ENCODE measurements at places on chromosomes 7 and 10.

GRCh38 chr10:100879741-100880360 lies 32.9 kb upstream of the SLF2 start:
- DNase-seq: no peak

DNA sequence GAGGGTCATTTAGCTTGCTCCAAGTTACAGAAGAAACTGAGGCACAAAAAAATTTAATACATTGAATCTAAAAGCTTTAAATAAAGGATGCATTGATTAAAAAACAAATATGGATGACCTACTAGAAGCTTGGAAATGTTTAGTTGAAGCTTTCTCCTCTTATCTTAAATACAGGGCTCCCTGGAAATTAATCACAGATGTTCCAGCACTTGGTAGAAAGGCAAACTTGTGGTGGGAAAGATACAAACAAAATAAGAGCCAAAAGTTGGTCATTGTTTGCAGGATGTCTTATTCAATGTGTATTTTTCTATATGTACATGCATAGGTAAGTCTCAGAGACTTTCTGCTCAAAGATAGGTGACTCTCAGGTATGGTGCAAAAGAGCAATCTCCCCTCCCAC lies 40.7 kb upstream of the LYZL1 start:
- DNase-seq: no peak

DNA sequence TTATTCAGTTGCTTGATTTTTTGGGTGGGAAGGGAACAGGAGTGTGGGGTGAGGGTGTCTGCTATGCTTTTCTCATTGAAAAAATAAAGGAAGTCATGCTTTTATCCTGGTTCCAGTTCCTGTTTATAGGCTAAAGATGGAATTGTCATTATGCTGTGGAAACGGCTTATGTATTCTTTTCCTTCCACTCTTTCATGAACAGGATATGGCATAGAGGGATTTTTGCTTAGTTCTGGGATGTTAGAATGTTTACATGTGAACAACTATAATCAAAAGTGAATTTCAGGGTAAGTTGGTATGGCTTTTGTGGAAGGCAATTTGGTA lies 35.9 kb upstream of the PTPN12 start:
- no peak for DNase-seq

GRCh38 chr7:114519240-114519639 lies 104.6 kb downstream of the FOXP2 start:
- no peak for DNase-seq

DNA sequence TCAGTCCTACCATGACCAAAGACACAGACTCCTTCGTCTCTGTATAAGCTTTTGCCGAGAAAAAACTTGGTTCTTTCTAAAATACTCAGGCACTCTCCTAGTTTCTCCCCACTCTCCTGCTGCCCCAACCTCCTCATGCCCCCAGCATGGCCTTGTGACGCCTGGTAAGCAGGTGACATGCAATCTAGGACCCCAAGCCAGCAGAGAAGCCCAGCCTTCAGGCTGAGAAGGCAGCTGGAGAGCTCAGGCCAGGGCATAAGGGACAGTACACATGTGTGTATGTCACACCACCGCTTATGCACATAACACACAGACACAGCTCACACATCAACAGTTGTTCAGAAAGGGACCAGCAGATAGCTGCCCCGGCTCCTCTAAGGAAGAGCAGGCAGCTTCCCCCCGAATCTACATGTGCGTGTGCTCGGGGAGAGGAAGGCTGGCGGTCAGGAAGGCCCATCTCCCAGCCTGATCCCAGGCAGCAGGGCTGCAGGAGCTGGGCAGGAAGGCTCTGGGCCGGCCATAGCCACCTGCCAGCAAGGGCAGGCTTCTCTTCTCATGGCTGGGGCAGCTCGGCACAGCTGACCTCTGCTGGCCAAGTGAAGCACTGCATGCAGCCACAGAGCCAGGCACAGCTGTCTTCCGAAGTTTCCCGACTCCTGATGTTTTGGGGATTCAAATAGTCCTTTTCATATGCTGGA lies 8.5 kb downstream of the DDX56 start:
- DNase-seq: peak; percentile 52

DNA sequence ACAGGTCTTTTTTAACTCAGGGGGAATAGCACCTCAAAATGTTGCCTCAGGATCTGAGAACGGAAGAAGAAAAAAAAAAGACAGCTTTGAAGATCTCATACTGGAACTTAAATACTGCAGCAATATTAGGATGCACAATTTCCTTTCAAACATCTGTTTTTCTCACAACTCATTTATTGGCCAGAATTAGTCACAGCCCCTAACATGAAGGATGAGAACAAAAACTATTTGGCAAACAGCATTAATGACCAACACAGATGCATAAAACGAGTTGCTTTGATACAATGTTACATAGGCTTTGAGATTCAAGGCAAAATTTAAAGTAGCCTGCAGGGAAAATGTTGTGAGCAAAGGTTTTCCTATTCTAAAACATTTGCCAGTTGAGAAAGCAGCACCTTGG lies 36.5 kb downstream of the JMJD1C start:
- peak; percentile 80 for DNase-seq

DNA sequence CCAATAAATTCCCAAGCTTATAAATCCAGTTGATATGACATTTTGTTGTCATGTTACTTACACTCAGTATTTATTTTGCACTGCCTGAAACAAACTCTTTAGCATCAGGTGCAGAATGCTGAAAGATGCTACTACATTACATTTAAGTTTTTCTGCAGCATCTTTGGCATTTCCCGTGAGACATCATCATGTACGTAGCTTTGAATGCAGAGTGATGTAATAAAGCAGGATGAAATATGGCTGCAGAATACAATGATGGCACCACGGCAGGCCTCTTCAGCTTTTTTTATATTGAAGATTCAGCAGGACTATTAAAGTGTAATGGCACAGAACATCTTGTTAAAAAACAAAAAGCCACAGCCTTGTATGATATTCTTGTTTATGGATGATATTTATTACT lies 531.8 kb downstream of the NXPH1 start:
- DNase-seq: no peak

GRCh38 chr10:129790715-129791446 lies 173.2 kb downstream of the EBF3 start:
- no peak for DNase-seq

- peak; percentile 36 for DNase-seq
These were observed 3.0 kb upstream of the PLAU start for GRCh38 chr10:73907841-73908517.

GRCh38 chr10:90916392-90917237 lies 4.3 kb downstream of the ANKRD1 start:
- no peak for DNase-seq

- DNase-seq: peak; percentile 3
These were observed 18.8 kb downstream of the NEBL start for GRCh38 chr10:20877986-20878983.

DNA sequence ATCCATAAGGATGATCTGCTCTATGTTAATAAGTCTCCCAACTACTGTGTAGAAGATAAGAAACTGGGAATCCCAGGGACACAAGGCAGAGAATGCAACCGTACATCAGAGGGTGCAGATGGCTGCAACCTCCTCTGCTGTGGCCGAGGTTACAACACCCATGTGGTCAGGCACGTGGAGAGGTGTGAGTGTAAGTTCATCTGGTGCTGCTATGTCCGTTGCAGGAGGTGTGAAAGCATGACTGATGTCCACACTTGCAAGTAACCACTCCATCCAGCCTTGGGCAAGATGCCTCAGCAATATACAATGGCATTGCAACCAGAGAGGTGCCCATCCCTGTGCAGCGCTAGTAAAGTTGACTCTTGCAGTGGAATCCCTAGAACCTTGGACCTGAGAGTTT lies 10.3 kb downstream of the WNT16 start:
- no peak for DNase-seq

DNA sequence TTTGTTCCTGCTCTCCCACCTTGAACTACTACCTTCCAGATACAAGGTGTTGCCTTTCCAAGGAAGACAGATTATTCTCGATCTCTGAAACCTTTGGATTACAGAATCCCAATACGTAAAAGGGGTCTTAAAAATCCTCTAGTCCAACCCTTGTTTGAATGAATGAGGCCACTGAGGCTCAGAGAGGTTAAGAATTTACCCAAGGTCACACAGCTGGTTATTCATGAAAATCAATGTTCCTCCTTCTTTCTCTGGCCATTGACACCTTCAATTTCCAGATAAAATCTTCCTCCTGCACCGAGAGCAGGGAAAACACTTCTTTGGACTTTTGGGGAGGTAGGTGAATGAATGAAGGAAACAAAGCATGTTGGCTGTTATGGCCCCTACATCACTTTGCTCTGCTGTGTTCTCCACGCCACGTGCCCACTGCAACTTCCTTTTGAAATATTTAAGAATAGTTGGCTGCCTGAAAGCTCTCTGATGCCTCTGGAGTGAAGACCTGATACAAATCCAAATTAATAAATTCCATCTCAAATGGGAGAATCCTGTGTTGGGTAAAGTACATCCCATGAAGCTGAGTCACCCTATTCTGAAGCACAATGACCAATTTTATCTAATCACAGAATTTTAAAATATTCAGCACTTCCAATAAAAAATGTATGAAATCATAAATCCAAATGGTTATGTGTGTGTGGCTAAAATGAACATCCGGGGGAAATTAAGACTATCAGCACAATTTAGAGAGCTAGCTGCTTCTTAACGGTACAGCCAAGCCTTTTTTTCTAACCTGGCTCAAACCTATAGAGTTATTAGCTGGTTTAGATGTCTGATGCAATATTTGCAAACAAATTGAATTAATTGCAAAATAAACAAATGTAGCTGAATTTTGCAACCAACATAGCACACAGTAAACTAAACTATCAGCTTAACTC lies 7.3 kb downstream of the SVIL start:
- DNase-seq: peak; percentile 52

DNA sequence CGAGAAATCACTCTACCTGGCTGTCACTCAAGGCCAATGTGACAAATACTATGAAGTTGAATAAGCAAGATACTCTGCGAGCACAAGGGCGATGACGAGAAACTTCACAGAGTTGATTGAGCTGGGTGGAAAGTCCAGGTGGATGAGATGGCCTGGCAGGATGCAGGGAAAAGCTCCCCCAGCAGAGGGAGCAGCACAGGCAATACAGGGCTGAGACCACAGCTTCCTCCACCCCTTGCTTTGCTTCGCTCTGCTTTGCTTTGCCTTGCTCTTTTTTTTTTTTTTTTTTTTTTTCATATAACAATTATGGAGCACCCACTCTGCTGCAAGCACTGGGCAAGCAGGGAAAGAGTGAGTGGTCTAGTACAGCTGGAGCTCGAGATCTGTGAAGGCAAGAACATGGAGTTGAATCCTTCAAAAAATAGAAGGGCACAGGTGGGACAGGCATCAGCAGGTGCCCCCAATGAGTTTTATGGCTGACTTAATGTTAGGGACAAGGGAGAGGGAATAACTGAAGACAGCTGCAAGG lies 88.3 kb downstream of the CABCOCO1 start:
- peak; percentile 85 for DNase-seq

GRCh38 chr10:3785851-3786271 lies 852 bp upstream of the KLF6 start:
- DNase-seq: peak; percentile 45

GRCh38 chr10:115022733-115023132 lies 70.4 kb upstream of the ATRNL1 start:
- no peak for DNase-seq

GRCh38 chr10:497289-497688 lies 192.2 kb downstream of the DIP2C start:
- no peak for DNase-seq

GRCh38 chr10:62381385-62382102 lies 7.4 kb downstream of the ZNF365 start:
- no peak for DNase-seq

- DNase-seq: peak; percentile 82
These were observed 108.1 kb upstream of the FAM133B start for GRCh38 chr7:92698237-92698841.

DNA sequence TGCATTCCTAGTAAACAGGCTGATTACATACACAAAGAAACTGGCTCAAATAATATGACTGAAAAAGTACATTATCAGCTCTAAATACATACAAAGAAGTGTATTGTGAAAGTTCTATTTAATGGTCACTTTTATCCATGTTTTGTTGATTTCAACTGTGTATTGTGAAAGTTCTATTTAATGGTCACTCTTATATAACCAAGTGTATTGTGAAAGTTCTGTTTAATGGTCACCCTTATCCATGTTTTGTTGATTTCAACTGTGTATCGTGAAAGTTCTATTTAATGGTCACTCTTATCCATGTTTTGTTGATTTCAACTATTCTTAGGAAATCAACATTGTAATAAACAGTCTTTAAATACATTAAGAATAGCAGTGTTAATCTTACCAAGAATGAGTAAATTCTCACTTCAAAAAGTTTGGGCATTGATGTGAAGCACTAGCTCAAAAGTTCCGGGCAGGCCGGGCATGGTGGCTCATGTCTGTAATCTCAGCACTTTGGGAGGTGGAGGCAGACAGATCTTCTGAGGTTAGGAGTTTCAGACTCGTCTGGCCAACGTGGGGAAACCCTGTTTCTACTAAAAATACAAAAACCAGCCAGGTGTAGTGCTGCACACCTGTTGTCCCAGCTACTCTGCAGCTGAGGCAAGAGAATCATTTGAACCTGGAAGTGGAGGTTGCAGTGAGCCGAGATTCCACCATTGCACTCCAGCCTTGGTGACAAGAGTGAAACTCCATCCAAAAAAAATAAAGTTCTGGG lies 34.8 kb upstream of the FEZF1 start:
- no peak for DNase-seq

- no peak for DNase-seq
These were observed 542.7 kb downstream of the TNS3 start for GRCh38 chr7:47039089-47039648.

GRCh38 chr7:113424185-113424817 lies 305.9 kb upstream of the SMIM30 start:
- no peak for DNase-seq

- DNase-seq: no peak
These were observed 88.5 kb downstream of the CREM start for GRCh38 chr10:35215107-35215506.

DNA sequence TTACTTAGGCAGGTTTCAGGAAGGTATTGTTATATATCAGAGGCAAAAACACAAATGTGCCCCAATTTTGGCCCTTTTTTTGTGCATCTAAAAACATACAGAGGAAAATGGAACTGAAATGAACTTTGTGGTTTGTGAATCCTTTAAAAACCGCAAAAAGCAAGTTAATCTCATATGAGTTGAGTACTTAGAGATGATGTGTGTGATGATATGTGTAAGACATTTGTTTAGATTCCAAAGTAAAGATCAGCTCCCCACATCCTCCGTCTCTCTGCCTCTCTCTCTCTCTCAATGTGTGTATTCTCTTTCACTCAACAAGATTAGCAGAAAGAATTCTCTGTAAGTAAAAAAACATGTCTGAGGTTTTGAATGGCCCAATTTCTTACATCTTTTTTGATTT lies 201.9 kb downstream of the MALRD1 start:
- DNase-seq: no peak

Measured in HCEC 1CT (cell line).